ENCODE measurements at places on chromosomes 16 and 17. TPM values are rescaled to one million over a fixed set of nuclear protein-coding genes. Genes with fewer than 3 reads are reported as not detected.

Gene HAGHL
- total RNA-seq: 7.3 TPM

Gene AURKB
- 14.3 TPM for total RNA-seq

Gene SEPTIN12
- total RNA-seq: not detected

Gene CDH3
- total RNA-seq: not detected

Gene TNS4
- not detected for total RNA-seq

Gene ZNF174
- 11.0 TPM for total RNA-seq

Gene OR3A2
- 0.65 TPM for total RNA-seq

Gene TMEM186
- 13.2 TPM for total RNA-seq

DNA sequence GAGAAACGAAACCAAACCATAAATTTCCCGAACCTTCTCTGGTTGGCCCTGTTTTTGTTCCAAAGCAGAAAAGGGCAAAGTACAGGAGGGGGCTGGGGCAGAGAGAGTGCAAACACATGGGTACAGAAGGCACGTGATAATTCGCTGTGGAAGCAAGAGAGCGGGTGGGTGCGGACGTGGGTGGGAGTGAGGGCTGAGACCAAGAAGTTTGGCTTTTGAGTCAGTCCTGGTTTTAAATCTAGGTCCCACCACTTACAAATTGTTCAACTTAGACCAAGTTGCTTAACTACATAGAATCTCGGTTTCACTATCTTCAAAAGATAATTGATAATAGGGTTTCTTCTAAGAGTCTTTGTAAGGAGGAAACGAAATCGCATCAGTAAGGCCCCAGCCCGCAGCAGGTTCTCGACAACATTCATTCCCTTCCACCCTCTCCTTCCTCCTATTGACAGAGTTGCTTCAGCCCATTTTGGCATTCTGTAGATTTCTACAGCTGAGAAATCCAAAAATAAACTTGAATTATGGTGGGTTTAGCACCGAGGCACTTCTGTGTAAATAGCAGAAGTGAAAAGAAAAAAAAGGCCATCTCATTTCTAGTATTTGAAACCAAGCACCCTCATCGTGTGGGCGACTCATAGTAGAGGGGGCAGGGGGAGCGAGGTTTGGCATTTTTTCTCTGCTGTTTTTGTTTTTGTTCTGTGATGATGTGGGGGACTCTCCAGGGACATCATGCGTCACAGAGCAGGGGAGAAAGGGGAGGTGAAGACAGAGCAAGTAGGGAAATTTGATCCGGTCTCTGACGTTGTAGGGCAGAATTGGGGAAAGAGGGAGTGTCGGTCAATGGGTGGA, 33.6 kb upstream of the CCR7 start:
- DNase-seq: peak; percentile 41

DNA sequence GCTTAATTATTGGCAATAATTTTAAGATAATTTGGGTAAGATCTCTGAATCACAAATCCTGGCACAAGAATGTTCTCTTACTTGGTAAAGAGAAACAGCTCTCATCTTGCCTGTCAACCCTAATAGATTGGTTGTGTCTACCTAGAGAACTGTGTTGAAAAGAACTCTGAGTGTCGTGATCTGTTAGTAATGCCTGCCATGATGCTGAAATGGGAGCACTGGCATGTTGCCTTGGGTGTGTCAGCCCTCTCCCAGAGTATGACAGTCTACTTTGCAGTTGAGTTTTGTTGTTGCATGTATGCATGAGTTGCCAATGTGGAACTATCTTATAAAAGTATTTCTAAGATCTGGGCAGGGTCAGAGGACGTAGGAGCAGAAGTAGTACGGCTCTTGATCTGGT, 221.4 kb downstream of the MAF start:
- DNase-seq: no peak

DNA sequence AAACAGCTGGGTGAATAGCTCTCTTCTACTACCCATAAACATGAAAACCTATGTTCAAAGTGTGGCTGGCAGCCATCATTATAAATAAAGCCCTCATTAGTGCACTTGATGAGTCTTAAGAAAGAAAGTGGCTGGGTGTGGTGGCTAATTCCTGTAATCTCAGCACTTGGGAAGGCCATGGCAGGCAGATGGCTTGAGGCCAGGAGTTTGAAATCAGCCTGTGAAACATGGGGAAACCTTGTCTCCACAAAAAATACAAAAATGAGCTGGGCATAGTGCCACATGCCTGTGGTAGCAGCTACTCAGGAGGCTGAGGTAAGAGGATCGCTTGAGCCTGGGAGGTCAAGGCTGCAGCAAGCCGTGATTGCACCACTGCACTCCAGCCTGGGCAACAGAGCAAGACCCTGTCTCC, 28.3 kb upstream of the APPBP2 start:
- DNase-seq: peak; percentile 82

DNA sequence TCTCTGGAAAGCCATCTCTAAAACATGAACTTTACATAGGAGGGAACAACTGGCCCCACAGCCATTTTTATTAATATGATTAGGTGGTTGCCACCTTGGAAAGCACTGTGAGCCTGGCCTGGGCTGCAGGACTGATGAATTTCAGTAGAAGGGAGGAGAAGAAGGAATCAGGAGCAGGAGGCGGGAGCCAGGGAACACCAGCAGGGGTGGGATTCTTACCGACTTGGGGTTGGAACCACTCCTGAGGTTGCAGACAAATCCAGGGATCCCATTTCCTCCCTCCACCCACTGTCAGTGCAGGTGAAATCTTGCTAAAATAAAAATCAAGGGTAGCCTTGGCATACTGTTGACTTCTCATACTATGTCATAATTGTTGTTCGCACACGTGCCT, 16.9 kb upstream of the MAP3K14 start:
- DNase-seq: no peak

DNA sequence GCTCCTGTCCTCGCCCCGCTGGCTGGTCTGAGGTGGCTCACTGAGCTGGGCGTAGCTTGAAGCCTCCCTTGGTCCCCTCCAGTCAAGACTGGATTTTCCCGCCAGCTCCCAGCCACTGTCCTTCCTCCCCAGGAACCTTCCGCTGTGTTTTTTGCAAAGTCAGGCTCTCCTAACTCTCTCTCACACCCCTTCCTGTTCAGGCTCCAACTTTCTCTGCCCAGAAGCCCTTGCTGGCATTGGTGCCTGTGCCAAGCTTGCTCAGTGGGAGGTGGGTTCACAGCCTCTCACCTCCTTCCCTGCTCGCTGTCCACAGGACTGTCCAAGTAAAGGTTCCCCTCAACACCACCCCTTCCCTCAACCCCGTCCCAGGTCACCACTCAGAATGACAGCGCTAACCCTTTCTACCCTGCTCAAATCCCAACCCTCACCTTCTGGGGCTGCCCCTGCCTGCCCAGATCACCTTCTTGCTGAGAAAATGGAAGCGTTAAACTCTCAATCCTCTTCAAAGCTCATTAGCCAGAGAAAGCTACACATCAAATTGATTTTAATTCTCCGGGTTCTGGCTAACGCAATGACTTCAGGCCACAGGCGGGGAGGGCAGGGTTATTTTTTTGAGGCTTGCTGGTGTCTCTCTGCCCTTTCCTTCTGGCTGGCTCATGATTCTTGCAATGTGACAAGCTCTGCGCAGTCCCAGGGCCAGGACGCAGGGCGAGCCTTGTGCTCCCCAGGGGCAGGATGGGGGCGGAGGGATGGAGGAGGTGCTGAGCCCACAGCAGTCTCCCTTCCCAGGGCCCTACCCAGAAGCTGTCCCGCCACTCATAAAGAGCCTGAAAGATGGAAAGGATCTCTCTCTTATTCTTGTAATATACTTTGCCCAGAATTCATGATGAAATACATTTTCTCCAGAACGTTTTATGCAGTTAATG, 357.2 kb upstream of the TNRC6C start:
- peak; percentile 34 for DNase-seq

- no peak for DNase-seq
These were observed 30.7 kb upstream of the CDH5 start for GRCh38 chr16:66335704-66336329.

GRCh38 chr16:27795992-27796614, 246.2 kb downstream of the KATNIP start:
- peak; percentile 63 for DNase-seq

DNA sequence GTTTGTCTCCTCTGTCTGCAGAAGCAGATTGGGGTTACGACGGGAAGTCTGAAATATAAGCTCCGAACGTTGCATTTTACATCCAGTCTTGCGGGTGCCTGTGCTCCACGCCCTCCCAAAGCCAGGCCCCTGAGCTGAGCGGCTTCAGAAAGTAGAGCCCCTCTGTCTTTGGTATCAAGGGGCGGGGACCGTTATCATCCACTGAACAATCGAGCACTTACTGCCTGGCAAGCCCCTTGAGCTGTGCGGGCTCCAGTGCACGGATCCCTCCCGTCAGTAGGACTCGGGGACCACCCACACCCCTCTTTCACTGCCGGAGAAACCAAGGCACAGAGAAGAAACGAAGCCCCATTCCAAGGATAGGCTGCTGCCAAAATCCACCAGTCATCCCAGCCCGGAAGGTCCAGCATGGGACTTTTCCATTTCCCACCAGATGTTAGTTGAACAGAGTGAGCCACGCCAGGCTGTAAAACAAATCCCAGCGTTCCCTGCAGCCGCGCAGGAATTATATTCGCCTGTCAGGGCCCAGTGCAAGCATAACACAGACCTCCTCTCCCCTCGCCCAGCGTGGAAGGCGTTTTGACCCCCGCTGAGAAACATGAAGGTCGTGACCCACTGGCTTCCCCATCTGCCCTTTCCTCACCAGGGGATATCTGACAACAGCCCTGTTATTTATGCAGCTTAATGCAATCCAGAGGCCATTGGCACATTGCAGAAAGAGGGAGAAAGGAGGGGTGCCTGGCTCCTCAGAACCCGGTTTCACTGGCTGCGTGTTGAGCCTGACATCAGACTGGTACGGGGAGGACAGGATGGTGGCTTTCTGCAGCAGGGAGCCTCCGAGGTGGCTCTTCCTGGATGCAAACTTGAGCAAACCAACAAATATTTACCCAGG, 212.2 kb upstream of the FOXF1 start:
- no peak for DNase-seq

- DNase-seq: no peak
These were observed 1.6 kb downstream of the USP31 start for GRCh38 chr16:23147666-23148065.

- peak; percentile 41 for DNase-seq
These were observed 32.8 kb downstream of the FBXO31 start for GRCh38 chr16:87350681-87351319.

DNA sequence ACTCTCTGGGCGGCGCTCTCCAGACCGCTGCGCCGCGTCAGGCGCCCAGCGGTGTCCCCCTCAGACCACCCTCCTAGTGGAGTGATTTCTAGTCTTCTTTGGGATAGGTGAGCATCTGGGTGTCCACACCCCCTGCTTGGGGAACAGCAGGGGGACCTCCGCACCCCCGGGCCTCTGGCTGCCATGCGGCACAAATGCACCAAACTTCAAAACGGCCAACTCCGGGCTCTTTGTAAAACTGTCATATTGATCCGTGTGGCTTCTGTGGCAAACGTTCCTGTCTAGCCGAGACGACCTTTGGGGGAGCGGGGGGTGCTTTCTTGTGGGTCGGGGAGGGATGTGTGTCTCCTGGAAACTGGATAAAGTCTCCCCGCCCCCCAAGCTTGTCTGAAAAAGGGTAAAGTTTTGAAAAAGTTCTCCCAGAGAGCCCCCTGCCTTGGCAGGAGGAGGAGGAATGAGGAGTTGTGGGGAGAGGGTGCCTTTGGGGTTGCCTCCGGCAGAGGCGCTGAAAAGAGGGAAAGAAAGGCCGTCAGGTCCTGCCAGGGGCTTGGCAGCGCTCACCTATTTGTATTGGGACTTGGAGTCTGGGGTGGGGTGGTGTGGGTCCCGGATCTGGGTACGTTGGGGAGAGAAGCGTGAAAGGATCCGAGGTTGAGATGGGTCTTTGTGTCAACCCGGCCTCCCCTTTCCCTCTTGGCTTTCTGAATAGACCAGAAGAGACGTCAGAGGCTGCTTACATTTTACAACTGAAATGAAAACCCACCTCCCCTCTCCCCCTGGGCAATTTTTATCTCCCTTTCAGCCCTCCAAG, 2.2 kb upstream of the CHD3 start:
- peak; percentile 46 for DNase-seq

- no peak for DNase-seq
These were observed 32.0 kb downstream of the TBX4 start for GRCh38 chr17:61484174-61484573.

GRCh38 chr17:5527601-5528250, 41.4 kb downstream of the MIS12 start:
- DNase-seq: no peak

GRCh38 chr17:82705756-82706155, 7.3 kb upstream of the RAB40B start:
- DNase-seq: no peak

Measured in adrenal gland (tissue), 19 donors.